ENCODE measurements at places on chromosomes 1 and 21.

- DNase-seq, result no peak
These were observed 84.2 kb upstream of the RGS2 start for GRCh38 chr1:192724670-192725069.

DNA sequence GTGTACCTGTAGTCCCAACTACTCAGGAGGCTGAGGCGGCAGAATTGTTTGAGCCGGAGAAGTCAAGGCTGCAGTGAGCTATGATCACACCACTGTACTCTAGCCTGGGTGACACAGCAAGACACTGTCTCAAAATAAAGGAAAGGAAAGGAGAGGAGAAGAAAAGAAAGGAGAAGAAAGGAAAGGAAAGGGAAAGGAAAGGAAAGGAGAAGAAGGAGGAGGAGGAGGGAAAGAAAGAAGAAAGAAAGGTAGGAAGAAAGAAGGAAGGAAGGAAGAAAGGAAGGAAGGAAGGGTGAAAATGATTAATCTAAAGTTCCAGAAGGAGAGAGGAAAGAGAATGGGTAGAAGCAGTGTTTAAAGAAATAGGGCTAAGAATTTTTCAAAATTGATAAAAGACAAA, 12.2 kb downstream of the SPOCD1 start:
- DNase-seq, result no peak

GRCh38 chr1:54129858-54130257, 22.9 kb downstream of the CDCP2 start:
- no peak for DNase-seq

GRCh38 chr1:31658721-31659120, 14.0 kb upstream of the PEF1 start:
- DNase-seq, result no peak

GRCh38 chr1:108504447-108504846, 54.3 kb downstream of the NBPF6 start:
- DNase-seq, result no peak

DNA sequence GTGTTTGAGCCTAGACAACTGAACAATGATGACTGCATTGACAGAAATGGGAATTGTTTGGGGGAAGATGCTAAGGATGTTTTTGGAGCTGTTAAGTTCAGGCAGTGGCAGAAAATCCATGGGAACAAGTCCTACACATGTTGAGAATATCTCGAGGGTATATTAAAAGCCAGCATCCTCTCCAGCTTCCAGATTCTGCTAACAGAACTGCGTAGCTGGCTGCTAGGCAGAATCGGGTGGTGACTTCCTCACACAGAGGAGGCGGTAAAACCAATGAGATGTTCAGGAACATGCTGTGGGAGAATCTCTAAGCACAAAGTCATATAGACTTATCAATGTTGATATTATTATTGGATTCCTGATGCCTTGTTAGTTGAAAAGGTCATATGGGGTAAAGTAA, 14.8 kb downstream of the FAM163A start:
- DNase-seq, result no peak

- DNase-seq, result no peak
These were observed 210.8 kb upstream of the PROX1 start for GRCh38 chr1:213776969-213777368.

- DNase-seq, result no peak
These were observed 45.9 kb downstream of the BARHL2 start for GRCh38 chr1:90671251-90671650.

- no peak for DNase-seq
These were observed 14.3 kb upstream of the COX20 start for GRCh38 chr1:244821134-244821533.

- no peak for DNase-seq
These were observed 18.0 kb downstream of the TIE1 start for GRCh38 chr1:43318831-43319230.

DNA sequence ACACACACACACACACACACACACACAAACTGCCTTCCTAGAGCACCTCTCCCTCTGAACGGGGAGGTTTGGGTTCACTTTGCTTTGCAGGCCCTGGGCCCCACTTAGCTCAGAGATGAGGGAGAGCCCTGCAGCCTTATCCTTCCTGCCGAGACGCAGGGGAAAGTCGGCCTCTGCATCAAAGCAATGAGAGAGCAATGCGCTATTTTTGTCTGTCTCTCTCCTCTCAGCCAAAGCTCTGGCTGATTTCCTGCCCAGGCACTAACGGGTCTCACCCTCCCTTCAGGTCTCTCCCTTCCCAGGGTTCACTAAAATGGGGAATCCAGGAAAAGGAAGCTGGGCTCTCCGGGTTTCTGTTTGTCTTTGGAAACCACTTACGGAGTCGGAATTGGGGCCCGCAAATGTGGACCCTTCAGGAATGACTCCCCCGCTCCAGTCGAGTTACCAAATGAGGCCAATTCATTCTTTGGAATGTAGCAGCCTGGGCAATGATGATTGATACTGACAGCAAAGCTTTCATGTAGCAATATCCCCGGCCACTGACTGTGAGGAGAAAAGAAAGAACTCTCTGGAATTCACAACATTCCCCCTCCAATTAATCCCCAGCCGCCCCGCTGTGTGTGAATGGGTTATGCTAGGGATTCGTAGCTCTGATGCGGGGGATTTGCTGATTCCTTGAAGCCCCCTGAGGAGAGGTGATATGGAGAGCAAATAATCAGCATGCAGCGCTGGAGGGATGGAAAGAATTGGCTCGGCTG, 61.5 kb upstream of the WLS start:
- DNase-seq, result no peak

- DNase-seq, result no peak
These were observed 1353.1 kb upstream of the ADGRL4 start for GRCh38 chr1:80359666-80360065.

GRCh38 chr21:30206551-30207251, 9.2 kb downstream of the CLDN8 start:
- no peak for DNase-seq

DNA sequence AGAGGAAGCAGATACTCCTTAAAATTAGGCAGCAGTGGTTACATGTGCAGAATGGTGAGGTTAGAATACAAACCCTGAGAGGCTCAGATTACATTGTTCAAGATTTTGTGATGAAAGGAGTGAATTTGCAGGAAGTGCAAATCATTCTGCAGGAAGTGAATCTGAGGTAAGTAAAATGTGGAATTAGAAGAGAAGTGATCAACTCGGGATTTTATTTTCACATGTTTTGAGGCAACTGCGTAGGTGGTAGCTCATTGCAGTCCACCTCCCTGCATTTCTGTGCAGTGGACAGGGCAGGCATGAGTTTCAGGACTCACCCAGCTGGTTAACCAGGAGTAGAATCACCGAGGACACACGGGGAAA, 2.1 kb upstream of the PLA2G2C start:
- DNase-seq, result no peak

- no peak for DNase-seq
These were observed 29.6 kb upstream of the SLAMF9 start for GRCh38 chr1:159983681-159984080.

DNA sequence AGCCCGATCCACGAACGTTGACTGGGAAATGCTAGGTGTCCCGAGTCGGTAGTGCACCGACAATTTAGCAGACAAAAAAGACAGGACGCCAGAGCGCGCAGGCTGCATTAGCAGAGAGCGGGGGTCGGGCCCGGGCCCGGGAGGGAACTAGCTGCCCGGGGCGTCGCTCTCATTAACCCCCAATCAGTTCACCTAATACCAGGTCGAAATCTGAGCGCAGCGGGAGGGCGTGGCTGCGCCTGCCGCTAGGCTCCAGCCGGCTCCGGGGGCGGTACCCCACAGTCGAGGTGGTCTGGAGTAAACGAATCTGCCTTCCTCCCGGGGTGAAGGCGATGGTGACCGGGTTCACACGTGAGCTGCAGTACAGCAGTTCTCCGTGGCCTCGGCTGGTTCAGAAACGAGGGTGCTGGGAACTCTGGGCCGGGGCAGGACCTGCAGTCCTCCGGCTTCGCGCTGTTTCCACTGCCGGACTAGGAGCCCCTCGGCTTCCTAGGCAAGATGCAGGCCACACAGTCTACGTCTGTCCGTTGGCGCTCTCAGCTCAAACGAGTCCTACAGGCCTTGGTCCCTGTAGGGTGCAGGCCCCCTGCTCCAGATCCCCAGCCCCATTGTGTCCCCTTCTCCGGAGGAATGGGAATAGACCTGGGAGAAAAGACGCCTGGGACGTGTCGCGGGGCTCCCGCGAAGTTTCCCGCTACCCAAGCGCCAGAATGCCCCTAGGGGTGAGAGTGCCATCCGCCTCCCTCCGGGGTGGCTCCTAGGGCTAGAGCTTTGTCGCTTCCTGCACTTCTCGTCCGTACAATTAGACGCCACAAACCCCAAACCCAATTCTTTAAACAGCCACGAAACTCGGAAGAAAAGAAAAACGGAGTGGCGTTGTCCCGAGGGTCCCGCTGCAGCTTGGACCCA, 2.0 kb downstream of the GFI1 start:
- no peak for DNase-seq

DNA sequence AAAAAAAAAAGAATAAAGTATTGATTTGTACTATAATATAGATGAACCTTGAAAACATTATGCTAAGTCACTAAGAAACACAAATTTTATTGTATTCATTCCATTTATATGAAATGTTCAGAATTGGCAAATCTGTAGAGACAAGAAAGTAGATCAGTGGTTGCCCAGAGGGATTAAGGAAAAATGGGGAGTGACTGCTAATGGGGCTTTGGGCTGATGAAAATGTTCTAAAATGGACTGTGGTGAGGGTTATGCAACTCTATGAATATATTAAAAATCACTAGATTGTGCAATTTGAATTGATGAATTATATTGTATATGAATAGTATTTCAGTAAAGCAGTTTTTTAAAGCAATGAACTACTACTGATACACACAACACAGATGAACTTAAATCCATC, 10.0 kb downstream of the GDAP2 start:
- DNase-seq, result no peak

DNA sequence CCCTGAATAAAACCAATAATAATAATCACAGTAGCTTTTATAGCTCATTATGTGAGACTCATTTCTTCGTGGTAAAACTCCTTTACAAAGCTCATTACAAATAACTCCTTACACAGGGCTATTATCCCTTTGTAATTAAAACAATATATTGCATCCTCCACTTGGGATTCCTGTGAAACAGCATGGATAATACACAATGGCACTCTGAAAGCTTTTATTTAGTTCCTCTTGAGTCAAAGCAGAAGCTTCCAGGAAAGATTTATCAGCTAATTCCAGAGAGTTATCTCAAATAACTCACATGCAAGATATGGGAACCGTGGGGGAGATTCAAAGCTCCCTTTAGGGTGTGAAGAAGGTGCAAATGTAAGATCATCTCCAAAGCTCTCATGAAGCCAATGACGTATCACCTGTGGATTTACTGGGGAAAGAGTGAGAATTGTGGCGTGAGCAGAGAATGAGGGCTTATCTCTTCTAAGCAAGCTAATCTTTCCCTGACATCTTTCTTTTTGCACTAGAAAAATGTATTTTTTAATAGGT, 60.4 kb upstream of the GJA5 start:
- DNase-seq, result no peak

DNA sequence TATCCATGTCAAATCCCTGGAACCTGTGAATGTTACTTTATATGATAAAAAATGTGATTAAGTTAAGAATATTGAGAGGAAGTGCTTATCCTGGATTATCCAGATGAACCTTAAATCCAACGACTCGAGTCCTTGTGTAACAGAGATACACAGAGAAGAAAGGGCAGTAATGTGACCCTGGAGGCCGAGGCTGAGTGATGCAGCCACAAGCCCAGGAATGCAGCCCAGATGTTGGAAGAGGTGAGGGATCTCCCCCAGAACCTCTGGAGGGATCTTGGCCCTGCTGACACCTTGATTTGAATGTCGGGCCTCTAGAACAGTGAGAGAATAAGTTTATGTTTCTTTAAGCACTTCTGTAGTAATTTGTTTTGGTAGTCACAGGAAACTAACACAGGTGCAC, 18.0 kb downstream of the LPGAT1 start:
- no peak for DNase-seq

DNA sequence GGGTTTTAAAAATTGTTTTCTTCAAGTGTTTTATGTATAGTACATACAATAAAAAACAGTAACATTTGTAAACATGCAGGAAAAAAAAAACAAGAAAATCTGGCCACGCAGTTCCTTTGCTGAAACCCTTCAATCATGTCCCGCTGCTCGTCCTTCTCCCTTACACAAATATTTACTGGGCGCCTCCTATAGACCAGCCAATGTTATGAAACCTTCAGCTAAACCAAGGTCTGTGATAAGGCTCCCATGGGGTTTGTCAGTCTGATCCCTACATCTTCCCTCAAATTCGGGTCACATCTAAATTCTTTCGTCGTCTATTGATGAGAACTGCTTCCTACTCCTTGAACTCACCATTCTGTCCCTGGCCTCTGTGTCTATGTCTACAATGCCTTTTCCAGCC, 583.9 kb downstream of the SMYD3 start:
- no peak for DNase-seq

DNA sequence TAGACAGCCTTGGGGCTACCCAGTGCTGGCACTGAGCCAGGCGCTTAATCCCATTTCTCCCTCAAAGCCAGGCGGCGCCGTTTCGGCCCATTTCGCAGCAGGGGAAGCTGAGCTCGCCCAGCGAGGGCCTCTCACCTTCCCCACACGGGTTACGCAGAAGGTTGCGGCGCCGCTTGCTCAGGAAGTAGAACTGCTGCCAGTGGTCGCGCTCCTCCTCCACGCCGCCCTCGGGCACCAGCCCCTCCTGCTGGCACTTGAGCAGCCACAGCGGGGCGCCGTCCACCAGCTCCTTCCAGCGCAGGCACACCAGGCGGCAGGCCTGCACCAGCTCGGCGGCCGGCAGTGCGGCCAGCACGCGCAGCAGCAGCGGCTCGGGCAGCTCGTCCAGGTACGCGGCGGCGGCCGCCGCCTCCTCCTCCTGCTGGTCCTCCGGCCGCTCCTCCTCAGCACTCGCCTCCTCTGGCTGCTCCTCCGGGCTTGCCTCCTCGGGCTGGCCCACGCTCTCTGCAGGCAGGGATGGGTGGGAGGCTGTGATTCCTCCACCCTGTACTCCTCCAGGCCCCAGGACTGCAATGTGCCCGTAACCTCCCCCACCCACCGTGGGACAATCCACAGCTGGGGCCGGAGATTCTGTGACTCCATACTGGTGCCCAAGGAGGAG, 3.8 kb downstream of the FBXO2 start:
- DNase-seq, result peak; percentile 69

DNA sequence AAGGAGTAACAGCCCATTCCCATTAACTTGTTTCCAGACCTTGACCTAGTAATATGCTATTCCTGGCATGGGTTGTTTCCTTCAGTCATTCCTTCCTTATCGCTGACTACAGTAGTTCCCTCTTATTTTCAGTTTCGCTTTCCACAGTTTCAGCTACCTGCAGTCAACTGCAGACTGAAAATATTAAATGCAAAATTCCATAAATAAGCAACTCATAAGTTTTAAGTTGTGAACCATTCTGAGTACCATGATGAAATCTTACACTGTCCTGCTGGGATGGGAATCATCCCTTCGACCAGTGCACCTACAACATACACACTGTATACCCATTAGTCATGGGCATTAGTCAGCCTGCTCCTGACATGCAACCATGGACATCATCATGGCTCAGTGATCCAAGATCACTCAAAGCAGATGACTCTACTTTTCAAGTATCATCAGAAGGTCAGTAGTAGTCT, 66.7 kb downstream of the CCDC30 start:
- DNase-seq, result no peak

DNA sequence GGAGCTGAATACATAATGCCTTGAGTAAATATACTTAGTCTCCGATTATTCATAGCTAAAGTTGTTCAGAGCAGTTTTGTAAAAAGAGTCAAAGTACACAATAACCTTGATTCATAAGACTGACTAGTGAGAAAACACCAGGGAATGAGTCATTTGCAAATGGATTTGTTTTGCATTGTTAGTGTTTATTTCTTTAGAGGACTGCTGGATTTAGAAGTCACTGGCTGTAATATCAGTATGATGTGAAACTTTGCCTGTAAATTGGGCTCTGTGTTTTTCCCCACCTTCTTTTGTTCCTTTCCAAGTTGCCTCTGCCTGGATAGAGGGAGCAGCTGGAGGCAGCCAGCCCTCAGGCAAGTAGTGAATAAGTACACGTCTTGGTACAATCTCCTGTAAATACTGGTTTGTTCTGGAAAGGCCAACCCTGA, 474.7 kb downstream of the NUF2 start:
- DNase-seq, result peak; percentile 24
